Activated CD8-positive, alpha-beta memory T cell treated with anti-CD3 and anti-CD28 coated beads, Interleukin-2, amount 50 U/mL, for 48 hours (primary cell): ENCODE measurements at places on chromosomes 12 and 14.

- DNase-seq = no peak
These were observed 886.2 kb downstream of the DIO2 start for GRCh38 chr14:79325071-79325470.

- no peak for DNase-seq
These were observed 328.8 kb upstream of the PDE3A start for GRCh38 chr12:20039562-20039961.

DNA sequence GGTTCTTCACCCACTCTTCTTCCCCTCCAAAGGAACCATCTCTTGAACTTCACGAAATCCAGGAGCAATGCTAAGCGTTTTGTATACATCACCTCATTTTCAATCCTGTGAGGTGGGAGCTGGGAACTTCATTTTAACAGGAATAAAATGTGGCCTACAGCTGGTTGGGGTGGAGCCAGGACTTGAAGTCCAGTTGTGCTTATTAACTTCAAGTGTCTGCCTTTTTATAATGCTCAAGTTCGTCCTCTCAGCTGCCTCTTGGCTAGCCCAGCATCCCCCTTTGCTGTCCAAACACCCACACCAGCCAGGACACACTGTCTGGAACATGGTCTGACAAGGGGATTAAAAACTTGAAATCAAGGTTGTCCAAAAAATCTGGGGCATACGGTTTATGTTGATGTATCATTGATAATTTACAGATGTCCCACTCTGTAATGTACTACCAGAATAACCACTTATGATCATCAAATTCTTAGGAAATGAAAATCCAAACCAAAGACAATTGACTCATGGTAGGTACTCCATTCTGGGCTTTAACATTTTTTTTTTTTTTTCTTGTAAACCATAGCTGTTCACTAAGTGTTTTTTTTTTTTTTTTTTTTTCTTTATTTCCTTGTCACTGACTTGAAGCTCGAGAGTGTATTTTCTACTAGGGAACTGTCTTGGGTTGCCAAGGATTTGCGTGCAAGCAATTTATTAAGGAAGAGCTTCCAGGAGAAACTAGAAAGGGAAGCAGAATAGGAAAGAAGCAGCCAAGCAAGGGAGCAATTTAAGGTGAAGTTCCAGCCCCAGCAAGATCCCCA lies 252.3 kb downstream of the EFCAB11 start:
- no peak for DNase-seq

DNA sequence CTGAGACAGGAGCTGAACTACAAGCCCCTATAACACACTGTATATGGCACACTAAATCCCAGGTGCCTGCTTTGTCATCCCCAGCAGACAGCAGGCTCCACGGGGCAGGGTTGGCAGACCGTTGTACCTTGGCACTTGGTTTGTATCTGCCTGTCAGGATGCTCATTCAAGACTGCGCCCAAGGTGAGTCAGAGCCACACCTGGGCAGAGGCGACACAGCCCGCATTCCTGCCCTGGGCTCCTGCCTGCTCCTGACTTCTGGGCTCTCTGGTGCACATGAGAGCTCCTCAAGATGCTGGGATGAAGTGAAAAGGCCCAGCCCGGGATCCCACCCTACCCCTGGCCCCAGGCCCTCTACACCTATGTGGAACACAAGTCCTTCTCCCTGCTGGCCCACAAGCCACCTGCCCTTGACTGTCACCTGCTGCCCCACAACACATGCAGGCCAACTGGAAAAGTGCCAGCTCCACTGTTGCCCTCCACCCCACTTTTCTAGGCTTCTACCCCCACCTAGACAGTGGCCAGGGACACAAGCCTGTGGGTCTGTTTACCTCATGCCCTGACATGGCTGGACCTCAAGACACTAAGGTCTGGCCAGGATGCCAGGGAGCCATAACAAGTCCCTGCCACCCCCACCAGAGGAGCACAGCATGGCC lies 30.8 kb upstream of the PNMA1 start:
- DNase-seq = no peak

DNA sequence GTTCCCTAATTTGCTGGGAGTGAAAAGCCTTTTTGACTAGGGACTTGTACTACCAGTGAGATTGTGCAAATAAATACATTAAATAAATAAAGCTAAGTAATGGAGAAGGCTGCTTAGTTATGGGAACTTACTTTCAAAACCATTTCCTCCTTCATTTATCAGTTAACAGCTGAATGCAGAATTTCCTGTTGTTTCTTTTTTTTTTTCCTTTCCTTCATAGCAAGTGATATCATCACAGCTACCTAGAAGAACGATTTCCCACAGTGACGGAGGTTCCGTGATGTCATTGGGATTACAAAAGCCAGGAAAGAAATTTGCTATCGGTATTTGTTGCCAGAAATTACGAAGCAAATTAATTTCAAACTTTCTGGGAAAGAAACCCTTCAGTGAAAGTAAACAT lies 42.1 kb upstream of the SOCS2 start:
- no peak for DNase-seq

- no peak for DNase-seq
These were observed 927 bp downstream of the ABCB9 start for GRCh38 chr12:122965321-122965751.

DNA sequence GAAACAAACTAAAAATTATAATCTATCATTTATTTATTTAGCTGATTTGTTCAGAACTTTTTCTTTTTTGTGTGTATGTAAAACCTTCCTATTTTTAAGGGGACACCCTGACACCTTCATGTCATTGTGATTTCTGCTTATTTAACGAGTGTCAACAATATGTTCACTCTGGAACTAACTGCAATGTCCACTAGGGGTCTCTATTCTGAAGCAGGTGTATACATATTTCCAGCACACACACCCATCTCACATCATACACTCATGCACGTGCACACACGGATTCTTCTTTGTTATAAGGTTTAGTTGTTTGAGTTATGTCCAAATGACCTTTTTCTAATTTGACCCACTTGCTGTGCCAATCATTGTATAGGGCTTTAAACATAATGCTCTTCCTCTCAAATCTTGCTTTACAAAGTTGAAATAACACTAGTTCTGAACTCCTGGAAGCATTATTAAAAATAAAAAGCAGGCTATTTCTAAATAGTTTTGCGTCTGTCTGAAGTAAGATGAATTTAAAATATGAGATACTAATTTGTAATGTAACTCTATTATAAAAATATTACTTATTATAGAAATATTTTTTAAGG lies 15.5 kb downstream of the E2F7 start:
- DNase-seq = no peak

GRCh38 chr14:72236629-72237028 lies 304.4 kb downstream of the RGS6 start:
- DNase-seq = no peak

DNA sequence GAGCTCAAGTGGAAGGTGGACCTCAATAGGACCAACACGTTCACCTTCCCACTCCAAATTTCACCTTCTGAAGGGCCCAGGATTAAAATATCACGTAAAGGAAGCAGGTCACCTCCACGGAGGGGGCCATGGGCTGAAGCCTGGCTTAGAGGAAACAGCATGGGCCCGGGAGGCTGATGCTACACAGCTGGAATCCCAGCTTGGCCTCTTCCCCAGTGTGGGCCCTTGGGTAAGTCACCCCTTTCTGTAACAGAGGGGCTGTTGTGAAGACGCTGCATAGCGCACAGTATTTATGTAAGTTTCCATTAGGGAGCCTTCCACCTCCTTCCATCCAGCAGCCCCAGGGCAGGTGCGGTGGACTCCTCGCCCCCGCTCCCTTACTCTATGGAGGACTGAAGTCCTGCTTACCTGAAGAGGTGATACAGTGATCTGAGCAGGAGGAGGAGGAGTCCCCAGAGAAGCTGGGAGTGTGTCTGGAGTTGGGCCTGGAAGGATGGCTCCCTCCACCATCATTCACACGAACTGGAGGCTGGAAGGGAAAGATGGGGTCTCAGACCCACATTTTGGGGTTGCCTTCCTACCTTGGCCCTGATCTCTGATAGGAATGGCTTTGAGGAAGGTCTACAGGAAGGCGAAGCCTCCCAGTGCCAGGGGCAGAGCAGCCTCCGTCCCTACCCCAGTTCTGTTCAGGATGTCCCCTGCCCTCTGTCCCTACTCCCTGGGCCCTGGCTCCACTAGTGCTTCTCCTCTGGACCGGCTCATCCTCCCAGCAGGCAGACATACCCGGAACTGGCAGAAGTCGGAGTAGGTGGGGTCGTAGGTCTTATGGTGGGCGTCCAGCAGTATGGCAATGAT lies 37.2 kb upstream of the HDAC7 start:
- no peak for DNase-seq

GRCh38 chr12:22348208-22348607 lies 13.7 kb upstream of the ST8SIA1 start:
- DNase-seq = no peak

DNA sequence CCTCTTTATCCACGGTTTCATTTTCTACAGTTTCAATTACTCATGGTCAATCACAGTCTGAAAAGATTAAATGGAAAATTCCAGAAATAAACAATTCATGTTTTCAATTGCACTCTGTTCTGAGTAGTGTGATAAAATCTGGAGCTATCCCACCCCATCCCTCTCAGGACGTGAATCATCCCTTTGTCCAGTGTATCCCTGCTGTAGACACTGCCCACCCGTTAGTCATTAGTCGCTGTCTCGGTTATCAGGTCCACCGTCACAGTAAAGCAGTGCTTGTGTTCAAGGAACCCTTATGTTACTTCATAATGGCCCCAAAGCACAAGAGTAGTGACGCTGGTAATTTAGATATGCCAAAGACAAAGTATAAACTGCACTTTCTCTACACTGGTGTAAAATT lies 141.0 kb upstream of the LMNTD1 start:
- DNase-seq = no peak

GRCh38 chr12:3491938-3492792 lies 1.2 kb downstream of the PRMT8 start:
- peak; percentile 81 for DNase-seq

GRCh38 chr14:91324606-91325575 lies 80.4 kb upstream of the GPR68 start:
- no peak for DNase-seq

GRCh38 chr12:48925304-48926011 lies at the start of gene FKBP11:
FKBP11 (minus strand) TSS chr12:48925492; CDS start chr12:48925428, 64 bp downstream.
- DNase-seq = peak; percentile 87

- DNase-seq = no peak
These were observed 209.2 kb downstream of the ALX1 start for GRCh38 chr12:85489194-85489593.

DNA sequence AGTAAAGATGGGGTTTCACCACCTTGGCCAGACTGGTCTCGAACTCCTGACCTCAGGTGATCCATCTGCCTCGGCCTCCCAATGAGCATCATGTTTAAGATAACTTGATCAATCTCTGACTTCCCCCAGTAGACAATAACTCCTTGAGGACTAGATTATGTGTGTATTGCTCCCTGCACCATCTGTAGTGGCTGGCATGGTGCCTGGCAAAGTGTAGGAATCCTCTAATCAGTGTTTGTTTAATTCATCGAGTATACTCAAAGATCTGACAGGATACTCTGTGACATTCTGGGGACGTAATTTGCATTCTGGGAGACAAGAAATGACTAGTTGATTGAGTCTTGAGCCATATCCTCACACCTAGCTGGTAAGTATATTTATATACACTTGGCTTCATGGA lies 873.5 kb upstream of the TMEM132C start:
- no peak for DNase-seq

DNA sequence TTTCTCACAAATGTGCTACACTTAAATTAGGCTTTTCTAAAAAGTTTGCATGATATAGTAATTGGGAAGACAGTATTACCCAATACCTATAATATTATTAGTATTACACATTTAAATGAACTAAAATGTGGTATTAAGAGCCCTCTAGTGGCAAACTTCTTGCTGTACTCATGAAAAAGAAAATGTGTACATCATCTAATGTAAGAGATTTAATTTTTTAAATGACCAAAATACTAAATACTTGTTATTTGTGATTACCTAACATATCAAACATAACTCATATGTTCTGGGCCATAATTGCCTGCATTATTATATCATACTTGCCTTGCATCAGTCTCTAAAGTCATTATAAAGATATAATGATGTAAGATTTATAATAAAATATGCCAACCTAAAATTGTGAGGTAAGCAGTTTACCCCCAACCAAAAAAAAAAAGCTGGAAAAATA lies 64.2 kb downstream of the DNAI7 start:
- no peak for DNase-seq

DNA sequence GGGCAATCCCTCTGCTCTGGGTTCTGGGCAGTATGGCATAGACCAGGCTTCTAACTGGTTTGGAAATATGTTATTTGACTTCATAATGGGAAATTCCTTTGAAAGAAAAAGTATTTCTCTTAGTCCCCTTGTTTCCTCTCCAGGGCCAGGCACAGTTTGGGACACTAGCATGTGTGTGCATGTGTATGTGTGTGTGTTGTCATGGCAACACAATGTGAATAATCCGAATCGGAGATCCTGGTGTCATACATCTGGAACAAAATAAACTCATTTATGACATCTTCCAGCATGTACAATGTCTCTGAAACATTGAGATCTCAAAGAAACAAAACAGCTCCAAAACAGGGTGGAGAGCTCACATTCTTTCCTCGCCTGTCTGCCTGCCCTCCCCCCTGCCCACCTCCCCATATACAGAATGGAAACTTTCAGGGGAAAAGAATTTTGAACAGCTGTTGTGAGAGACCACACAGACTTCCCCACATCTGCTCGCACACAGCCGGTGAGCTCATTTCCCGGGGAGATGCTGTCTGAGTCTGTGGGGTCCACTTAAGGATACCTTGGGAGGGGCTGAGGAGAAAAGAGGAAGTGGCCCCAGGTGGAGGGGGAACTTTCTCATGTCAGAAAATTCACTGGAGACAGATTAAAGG lies 55.5 kb upstream of the PARP11 start:
- no peak for DNase-seq

GRCh38 chr12:111429828-111430432 lies 24.2 kb downstream of the SH2B3 start:
- peak; percentile 81 for DNase-seq

DNA sequence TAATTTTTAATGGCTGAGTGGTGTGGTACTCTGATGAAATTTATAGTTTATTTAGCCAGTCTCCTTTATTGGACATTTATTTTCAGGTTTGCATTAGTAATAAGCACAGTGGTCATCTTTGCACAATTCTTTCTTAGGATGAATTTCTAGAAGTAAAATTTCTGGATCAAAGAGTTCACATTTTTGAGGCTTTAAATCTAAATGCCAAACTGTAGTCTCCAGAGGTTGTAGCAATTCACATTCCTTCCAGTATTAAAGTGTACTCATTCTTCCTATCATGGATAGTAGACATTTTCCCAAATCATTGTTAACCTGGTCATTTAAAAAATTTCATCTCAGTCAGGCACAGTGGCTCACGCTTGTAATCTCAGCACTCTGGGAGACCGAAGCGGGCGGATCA lies 24.8 kb downstream of the SLC39A9 start:
- no peak for DNase-seq

GRCh38 chr12:95497031-95497430 lies 23.1 kb downstream of the METAP2 start:
- no peak for DNase-seq

GRCh38 chr12:62844915-62845314 lies 90.0 kb downstream of the PPM1H start:
- no peak for DNase-seq

GRCh38 chr14:80634106-80634758 lies 307.3 kb downstream of the CEP128 start:
- no peak for DNase-seq
